Mucosa of descending colon (tissue), 3 donors: ENCODE measurements at places on chromosomes 5 and 9. TPM values are rescaled to one million over a fixed set of nuclear protein-coding genes. Genes with fewer than 3 reads are reported as not detected.
A peak's percentile ranks its signal among the peaks of the same experiment; 100 is the strongest.

DNA sequence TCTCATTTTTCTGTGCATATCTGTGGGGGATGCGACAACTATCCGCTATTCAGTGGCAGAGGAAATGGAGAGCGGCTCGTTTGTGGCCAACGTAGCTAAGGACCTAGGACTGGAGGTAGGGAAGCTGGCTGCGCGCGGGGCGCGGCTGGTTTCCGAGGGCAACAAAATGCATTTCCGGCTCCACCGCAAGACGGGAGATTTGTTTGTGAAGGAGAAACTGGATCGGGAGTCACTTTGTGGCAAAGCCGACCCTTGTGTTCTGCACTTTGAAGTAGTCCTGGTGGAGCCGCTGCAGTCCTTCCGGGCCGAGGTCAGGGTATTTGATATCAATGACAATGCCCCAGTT is 320 bp downstream of the PCDHB1 start:
- no peak for DNase-seq

GRCh38 chr9:89869793-89870580 is 265.2 kb downstream of the GADD45G start:
- DNase-seq, result no peak

DNA sequence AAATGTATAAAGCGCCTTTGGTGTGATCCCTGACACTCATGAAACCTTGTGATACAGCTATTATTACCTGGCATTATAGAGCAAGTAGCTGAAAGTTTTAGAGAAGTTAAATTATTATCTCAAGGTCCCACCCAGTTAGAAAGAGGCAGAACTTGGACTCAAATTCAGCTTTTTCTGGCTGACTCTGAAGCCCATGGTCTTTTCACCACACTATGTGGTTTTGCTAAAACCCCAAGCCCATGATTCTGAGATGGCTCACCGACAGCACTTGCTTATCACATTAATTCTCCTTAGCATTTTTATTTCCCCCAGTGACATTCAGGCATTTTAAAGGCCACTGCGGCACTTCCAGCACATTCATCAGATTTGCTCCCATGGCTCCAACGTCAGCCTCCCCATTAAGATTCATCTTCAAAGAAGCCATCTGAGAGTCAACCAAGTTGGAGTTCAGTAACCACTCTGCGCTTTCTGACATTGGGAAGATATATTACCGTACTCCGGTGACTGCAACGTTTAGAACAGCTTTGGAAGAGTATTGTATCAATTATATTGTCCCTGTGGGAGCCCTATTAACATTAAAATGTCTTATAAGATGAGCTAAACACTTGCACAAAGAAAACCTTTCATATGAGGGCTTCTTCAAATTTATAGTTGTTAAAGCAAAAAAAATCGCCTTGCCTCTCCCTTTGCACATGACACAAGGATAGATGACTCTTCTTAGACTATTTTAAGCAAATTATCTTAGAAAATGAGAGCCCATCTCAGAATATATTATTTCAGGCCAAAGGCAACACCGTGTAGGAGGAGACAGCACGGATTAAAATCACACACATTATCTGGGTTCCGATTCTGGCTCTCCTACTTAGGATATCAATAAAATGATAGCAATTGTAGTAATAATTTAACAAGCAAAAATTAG is 638.1 kb downstream of the ACTL7B start:
- DNase-seq, result no peak

GRCh38 chr5:24407466-24407865 is 237.3 kb downstream of the CDH10 start:
- DNase-seq, result no peak

DNA sequence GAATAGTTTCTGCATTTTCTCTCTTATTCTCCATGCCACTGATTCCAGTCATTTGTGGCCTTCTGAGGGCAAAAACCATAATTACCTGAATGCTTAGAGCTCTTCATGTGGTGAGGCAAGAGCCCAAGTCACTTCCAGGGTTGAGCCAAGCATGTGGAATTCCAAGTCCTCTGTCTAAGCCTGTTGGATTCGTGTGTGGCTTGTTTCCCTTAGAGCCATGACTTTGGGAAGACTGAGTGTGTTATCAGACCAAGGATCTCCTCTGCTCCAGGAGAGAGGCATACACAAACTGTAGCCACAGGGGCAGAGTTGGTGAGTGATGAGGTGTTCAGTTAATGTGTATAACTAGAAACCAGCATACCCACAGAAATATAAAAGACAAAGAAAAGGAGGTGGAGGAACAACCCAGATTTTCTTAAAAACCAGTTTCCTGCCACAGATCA is 27.1 kb downstream of the SLC22A5 start:
- DNase-seq, result no peak

- DNase-seq, result no peak
These were observed 156.2 kb upstream of the CCDC152 start for GRCh38 chr5:42600441-42600840.

GRCh38 chr5:109921735-109922380 is 232.1 kb downstream of the MAN2A1 start:
- DNase-seq, result peak; percentile 52

- DNase-seq, result no peak
These were observed 4.2 kb downstream of the NIPBL start for GRCh38 chr5:36880761-36881160.

DNA sequence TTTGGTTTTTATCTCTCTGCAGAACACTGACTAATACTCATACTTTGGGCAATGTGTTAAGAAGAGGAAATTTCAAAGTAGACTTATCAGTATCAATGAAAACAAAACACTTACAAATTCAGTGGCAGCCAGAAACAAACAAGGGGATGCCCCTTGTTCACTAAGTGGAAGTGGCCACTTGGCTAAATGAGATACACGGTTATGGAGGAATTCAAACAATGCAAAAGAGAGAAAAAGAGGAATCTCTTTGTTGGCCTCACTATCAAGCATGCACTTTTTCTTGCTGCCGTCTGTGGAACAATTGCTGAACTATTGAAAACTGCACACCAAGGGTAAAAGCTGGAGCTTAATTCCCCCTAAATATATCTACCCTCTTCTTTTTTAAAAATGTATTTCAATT is 2044.9 kb upstream of the CDH6 start:
- DNase-seq, result no peak

- no peak for DNase-seq
These were observed 360.4 kb upstream of the ZNF608 start for GRCh38 chr5:125106881-125107280.

GRCh38 chr5:107917983-107918382 is 247.2 kb upstream of the EFNA5 start:
- DNase-seq, result no peak

DNA sequence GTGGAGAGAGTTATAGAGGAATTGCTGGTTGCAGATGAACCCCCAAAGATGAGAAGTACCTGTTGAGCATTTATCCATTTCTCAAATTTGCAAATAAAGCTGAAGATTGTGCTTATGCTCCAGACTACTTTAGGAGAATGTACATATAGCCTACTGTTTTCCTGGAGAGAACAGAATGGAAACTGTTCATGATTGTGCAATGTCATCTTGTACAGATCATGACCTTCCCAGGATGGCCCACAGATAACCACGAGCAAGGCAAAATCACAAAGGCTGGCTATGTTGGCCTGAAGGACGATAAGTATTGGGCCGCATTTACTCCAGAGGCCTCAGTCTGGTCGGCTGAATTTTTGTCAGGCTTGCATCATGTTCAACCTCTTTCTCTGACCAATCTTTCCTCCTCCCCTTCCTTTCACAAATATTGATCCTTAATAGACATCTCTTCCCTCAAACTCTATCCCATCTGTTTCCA is 28.5 kb upstream of the RICTOR start:
- no peak for DNase-seq

DNA sequence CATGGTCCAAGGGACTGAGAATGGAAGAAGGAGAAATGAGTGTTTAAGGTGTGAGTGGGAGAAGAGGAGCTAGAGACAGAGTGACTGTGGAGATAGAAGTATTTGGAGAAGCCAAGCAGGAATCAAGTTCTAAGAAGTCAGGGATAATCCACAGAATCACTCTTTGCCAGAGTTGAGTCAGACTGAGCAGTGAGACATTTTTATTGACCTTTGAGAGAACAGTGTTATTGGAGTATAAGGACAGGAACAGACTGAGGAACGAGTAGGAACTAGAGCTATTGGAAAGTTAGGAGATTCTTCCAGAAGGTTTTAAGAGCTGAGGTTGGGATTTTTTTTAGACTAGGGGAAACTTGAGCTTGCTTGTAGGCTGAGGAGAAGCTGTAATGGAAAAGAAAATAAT is 37.2 kb downstream of the RCL1 start:
- DNase-seq, result no peak

- DNase-seq, result no peak
These were observed 64.5 kb downstream of the PRKACG start for GRCh38 chr9:68949271-68950000.

DNA sequence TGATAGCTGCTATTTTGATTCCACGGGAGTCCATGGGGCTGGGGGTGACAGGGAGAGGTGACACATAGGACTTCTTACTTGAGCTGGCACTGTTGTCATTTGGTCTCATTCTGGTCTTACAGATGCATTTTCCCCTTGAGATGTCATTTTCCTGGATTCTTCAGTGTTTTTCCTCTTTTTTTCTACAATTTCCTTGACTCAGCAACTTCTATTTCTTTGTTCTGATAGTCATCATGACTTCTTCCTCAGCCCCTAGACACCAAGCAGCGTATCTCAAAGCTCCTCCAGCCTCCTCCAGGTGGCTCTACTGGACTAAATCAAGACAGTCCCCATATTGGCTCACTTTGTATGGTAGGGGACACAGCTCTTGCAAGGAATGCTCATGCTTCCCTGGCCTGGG is 16.5 kb downstream of the LVRN start:
- no peak for DNase-seq

DNA sequence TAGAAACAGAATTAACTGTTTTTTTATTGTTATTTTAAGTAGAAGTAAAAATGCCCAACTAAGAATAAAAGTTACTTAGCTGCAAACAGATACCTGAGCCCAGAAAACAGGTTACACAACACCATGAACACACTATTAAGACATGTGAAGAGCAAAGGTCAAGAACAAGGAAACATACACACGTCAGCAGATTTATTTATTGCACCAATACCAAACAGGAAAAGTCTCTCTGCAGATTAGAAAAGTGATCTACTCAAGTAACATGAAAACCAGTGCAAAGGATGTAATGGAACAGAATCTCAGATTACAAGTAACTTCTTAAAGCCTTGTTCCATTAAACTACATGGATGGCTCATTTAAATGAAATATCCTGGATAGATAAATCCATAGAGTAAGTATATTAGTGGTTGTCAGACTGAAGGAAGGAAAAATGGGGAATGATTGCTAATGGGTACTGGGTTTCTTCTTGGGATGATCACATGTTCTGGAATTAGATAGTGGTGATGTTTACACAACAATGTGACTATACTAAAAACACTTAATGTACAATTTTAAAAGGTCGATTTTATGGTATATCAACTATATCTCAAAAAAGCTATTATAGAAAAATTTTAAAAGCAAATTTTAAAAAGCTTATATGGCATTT is 6.1 kb downstream of the SAR1B start:
- no peak for DNase-seq

DNA sequence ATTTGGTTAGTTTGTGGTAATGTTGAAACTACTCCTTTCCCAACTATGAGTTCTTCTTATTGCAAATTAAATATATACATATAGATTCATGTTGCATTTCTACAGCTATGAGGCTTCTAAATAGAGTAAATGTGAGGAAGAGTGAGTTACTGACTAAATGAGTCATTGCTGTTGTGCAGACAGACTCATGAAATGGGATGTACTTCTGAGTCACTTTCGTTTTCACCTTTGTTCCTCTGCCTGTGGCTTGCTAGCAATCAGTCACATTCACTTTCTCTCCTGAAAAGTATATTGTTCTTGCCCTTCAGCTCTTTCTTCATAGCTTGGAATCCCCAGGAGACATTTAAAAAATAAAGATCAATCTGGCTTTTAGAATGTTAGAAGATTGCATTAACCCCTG is 295.5 kb upstream of the SMC2 start:
- no peak for DNase-seq

DNA sequence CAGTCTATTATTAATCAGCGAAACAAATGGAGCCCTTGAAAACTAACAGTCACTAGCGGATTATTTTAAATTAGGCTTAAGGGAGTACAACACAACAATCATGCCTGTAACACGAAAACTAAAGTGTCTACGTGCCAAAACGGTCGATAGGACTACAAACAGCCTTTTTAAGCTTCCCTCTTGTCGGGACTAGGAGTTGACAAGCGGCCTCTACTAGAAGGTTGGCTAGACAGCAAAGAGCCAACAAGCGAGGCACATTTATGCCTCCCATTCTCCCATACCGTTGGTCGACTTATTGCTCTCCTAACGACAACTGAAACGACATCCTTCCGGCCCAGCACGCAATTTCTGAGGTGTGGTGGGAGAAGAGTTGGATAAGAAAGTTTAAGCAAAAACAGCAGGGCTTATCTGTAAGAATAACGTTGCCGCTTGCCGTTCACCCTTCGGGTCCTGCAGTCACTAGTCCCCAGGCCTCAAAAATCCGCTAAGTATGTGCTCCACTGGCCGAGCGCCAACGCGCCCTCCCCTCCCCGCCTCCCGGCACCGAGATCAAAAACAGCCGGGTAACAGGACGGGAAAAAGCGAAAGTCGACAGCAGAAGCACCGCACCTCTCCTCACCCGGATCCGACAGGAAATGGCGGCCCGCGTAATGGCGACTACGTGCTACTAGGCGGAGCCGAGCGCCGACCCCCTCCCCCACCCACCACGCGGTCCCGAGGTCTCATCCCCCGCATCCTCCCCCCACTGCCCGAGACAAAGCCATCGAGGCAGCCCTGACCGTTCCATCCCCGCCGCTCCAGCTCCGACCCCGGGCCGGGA is 813 bp downstream of the HNRNPK start:
- peak; percentile 95 for DNase-seq

- DNase-seq, result no peak
These were observed 28.9 kb downstream of the PLAC8L1 start for GRCh38 chr5:146076455-146076854.

DNA sequence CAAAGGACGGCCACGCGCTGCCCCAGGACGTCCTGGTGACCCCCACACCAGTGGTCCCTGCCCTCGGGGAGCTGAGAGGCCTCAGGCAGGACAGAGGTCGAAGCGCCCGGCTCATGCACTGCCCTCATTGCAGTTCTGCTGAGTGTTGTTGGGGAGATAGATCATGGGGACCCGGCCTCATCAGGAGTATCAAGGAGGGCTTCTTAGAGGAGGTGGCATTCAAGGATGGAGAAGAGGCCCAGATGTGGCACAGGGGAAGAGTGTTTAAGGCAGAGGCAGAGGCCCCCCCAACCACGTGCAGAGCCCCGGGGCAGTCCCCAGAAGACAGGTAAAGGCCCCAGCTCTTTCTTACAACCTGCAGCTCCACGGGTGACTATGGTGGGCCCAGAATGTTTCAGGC is 26.2 kb downstream of the ASS1 start:
- no peak for DNase-seq

- DNase-seq, result no peak
These were observed 219.8 kb downstream of the ARL15 start for GRCh38 chr5:54090495-54091120.

GRCh38 chr9:126658201-126658825 is 44.6 kb downstream of the LMX1B start:
- DNase-seq, result no peak

The CYLC2 gene
- total RNA-seq, result not detected

The ARHGEF39 gene
- total RNA-seq, result 2.6 TPM

The PCDHGA6 gene
- total RNA-seq, result 1.6 TPM

The CCL19 gene
- 1.3 TPM for total RNA-seq

The SUSD3 gene
- total RNA-seq, result 1.8 TPM

The DBH gene
- not detected for total RNA-seq

The PDE6A gene
- 1.6 TPM for total RNA-seq
